ENCODE measurements at places on chromosomes 11 and 22. TPM values are rescaled to one million over a fixed set of nuclear protein-coding genes. Genes with fewer than 3 reads are reported as not detected.

Gene CHRNA10
- 0.43 TPM for total RNA-seq

Gene CELSR1
- 20.2 TPM for total RNA-seq

Gene LRRC4C
- not detected for total RNA-seq

Gene GGT1
- 11.3 TPM for total RNA-seq

Gene TBX10
- total RNA-seq, result not detected

Gene NLRP10
- under 0.01 TPM for total RNA-seq

Gene NOL12
- total RNA-seq, result 19.4 TPM

Gene ANO1
- not detected for total RNA-seq

Gene OR4C46
- total RNA-seq, result not detected

Gene DERL3
- 0.33 TPM for total RNA-seq

Gene YPEL4
- total RNA-seq, result 0.11 TPM

Gene OR52W1
- not detected for total RNA-seq

Gene CDKN1C
- 36.1 TPM for total RNA-seq

Gene E2F8
- 0.33 TPM for total RNA-seq

Gene OR9Q2
- total RNA-seq, result not detected

Gene ALDH3B1
- total RNA-seq, result 0.52 TPM

Gene SMIM35
- not detected for total RNA-seq

Gene SSH3
- 10.2 TPM for total RNA-seq

Gene FGF3
- not detected for total RNA-seq

Gene APLNR
- not detected for total RNA-seq

Gene OR5D14
- total RNA-seq, result not detected

Gene DGCR6
- total RNA-seq, result 1.8 TPM

Gene OR56A1
- not detected for total RNA-seq

Gene RTN4R
- 1.3 TPM for total RNA-seq

Gene PANX2
- 0.22 TPM for total RNA-seq

Gene OTOG
- not detected for total RNA-seq

Gene HEPHL1
- total RNA-seq, result not detected

Gene HOATZ
- total RNA-seq, result not detected

All from dermis lymphatic vessel endothelial cell (primary cell).